ENCODE measurements at places on chromosomes 2 and 18.

- DNase-seq, result no peak
Observed at GRCh38 chr2:182650704-182651103, 65.4 kb upstream of the DNAJC10 start.

DNA sequence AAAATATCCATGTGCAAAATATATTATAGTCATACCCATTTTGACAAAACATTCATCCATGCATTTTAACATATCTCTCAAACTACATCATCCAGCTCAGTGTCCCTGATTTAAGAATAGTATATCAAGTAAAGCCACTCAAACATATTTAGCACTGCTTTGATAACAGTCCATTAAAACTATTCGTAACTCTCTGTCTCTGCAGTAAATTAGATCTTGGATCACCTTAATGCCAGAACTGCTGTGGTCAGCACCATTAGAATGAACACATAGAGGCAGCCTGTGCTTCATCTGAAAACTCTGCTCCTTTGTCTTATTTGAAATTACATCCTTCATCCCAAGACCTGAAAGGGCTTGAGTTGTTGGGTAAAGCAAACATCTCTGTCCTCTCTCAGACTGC lies 234.0 kb downstream of the MBD2 start:
- DNase-seq, result no peak

GRCh38 chr18:75518007-75518406 lies 90.5 kb upstream of the SMIM21 start:
- no peak for DNase-seq

- no peak for DNase-seq
Observed at GRCh38 chr2:64874593-64874992, 114.6 kb upstream of the SLC1A4 start.

- no peak for DNase-seq
Observed at GRCh38 chr2:176063958-176064357, 19.8 kb downstream of the EVX2 start.

DNA sequence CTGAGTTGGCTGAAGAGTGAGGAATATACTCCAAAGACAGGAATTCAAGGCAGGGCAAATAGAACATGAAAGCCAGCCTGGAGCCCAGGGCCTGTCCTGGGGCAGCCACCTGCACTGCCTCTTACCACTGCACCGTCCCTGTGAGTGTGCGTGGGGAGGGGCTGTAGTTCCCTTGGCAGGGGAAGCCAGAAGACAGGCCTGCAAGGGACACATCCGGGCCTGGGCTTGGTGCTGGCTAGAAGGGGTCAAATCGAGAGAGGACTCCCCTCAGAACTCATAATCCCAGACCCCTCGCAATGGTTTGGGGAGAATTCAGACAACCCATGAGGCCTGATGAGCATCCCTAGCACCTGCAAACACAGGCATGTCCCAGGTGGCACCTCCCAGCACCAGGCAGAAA lies 87.0 kb downstream of the HDAC4 start:
- DNase-seq, result no peak

GRCh38 chr2:128178650-128179460 lies 87.9 kb downstream of the UGGT1 start:
- no peak for DNase-seq

- DNase-seq, result no peak
Observed at GRCh38 chr18:8834881-8835280, 129.5 kb downstream of the MTCL1 start.

DNA sequence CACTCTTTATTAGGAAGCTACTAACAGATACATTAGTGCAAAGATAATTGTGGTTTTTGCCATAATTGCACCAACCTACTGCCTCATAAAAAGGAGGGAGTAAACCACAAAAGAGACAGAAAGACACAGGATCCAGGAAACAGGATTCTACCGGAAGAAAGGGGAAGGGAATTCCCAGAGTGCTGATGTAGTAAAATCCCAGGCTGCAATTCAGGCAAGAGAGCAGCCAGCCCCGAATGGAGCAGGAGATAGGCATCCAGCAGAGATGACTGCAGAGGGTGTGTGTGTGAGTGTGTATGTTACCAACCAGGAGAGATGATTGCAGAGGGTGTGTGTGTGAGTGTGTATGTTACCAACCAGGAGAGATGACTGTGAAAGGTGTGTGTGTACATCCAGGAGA lies 84.4 kb downstream of the KCNS3 start:
- no peak for DNase-seq

- no peak for DNase-seq
Observed at GRCh38 chr2:151774506-151774905, 40.2 kb upstream of the NEB start.

GRCh38 chr2:190592831-190593230 lies 56.1 kb upstream of the NAB1 start:
- no peak for DNase-seq

Measured in stimulated activated CD4-positive, alpha-beta T cell treated with anti-CD3 and anti-CD28 coated beads, TNF-alpha, amount 100 ng/mL, for 1 hour (primary cell).